HT1080 (cell line): ENCODE measurements at places on chromosomes 5 and 9. TPM values are rescaled to one million over a fixed set of nuclear protein-coding genes. Genes with fewer than 3 reads are reported as not detected.

The HAVCR2 gene
- 0.20 and 0.39 TPM in 2 replicates for total RNA-seq

GRCh38 chr5:37871023-37871815, 31.4 kb upstream of the GDNF start:
- peak; percentile 75 for DNase-seq

DNA sequence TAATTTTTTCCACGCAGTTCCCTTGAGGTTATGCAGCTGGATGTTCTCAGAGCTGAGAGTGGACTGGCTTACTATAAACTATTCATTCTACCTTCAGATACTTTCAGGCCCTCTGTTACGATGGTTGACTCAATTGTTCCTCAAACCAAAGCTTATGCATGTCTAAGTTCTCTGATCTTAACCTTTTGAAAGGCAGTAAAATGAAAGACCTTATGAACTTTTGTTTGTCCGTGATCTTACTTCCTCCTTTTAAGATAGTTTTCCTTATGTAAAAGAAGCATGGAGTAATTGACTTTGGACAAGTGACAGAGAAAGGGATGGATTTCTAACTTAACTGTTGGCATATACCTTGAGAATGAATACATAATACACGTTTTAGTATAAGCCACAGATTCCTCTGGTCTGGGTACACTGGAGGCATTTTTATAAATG, 575.7 kb downstream of the PDE4D start:
- no peak for DNase-seq

The HACD4 gene
- not detected in 2 replicates for total RNA-seq

The KIF27 gene
- 0.87 and 1.4 TPM in 2 replicates for total RNA-seq

- no peak for DNase-seq
Observed at GRCh38 chr9:121774715-121775613, 123.5 kb downstream of the DAB2IP start.

GRCh38 chr5:110038297-110038997, 348.7 kb downstream of the MAN2A1 start:
- no peak for DNase-seq

DNA sequence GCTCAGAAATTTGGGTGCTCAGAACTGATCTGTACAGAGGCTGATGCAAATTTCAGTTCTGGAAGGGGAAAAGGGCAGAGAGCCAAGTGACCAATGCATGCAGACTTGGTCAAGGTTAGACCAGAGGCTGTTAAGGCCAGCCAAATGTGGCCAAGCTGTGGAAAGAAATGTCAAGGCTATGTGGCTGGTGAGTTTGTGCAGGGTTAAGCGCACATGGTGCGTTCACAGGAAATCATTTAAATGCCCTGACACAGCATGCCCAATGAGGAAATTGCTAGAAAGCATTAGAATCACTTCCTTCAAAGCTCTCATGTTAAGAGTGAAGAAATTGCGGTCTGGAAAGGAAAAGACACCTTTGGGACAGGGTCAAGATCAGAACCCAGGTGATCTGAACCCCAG, 58.0 kb downstream of the PTPN3 start:
- no peak for DNase-seq

DNA sequence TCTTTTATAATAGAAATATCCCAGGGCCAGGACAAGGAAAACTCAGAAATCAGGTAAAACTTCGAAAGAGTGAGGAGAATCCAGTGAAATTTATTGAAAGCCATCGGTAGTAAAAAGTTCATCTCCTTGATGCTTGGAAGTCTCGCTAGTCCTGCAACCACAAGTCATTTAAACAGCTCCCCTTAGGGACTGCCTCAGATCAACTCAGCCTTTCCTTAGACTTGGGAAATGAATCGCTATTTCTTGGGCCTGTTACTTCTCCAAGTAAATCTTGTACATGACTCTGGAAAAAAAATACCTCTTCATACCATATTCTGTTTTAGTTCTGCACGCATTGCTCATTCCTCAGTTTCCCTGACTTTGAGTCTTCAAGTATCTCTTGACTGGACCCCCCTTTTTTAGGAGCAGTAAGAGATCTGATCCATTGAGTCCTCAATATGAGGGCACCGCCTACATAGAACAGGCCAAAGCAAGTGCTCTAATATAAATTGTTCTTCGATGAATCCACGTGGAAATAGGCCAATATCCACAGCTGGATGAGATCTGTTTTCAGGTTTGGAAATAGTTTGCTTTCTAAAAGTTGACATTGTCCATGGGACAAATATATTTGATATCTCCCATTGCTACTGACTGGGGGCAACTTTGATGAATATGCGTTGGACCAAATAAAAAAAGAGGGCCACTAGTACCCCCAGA, 114.2 kb downstream of the PRDM6 start:
- DNase-seq: no peak
